ENCODE measurements at places on chromosomes 4 and X.

GRCh38 chr4:143021384-143021783, 163.3 kb upstream of the USP38 start:
- DNase-seq = no peak

- no peak for DNase-seq
These were observed 11.4 kb downstream of the FTSJ1 start for GRCh38 chrX:48487362-48487798.

DNA sequence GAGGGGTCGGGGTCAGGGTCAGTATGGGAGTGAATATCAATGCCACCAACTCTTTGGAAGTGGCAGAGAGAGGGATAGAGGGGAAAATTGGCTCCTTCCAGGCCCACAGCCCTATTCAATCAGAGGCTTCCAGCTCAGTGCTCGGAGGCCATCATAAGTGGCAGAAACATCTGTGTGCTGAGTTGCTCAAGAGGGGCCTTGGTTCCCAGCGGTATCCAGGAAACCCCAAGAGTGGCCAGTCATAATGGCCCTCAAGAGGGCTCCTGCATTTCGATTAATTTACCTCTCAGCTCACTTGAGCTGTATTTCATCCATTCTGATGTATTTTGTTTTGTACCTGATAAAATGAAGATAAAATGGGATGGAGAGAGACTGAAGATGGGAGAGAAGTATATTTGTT, 154.3 kb upstream of the EOLA2 start:
- no peak for DNase-seq

- DNase-seq = no peak
These were observed 3.7 kb upstream of the BCOR start for GRCh38 chrX:40101430-40101802.

- peak; percentile 31 for DNase-seq
These were observed 54.4 kb upstream of the ACTRT1 start for GRCh38 chrX:128106630-128107029.
